Stimulated activated CD4-positive, alpha-beta T cell treated with anti-CD3 and anti-CD28 coated beads, Interleukin-12 subunit alpha, Interleukin-12 subunit beta, amount 100 ng/mL, for 48 hours (primary cell): ENCODE measurements at places on chromosomes 1 and 21.

DNA sequence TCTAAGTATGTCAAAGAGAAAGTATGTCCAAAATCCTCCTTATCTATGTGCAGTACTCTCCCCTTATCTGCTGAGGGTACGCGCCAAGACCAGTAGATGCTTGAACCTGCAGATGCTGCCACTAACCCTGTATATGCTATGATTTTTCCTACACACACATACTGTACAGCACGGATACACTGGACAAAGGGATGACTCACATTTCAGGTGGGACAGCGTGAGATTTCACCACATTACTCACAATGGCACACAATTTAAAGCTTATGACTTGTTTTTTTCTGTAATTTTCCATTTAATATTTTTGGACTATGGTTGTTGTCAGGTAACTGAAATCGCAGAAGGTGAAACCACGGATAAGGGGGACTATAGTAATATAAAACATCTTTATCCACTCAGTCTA is 4.1 kb downstream of the ORC1 start:
- DNase-seq, result no peak

DNA sequence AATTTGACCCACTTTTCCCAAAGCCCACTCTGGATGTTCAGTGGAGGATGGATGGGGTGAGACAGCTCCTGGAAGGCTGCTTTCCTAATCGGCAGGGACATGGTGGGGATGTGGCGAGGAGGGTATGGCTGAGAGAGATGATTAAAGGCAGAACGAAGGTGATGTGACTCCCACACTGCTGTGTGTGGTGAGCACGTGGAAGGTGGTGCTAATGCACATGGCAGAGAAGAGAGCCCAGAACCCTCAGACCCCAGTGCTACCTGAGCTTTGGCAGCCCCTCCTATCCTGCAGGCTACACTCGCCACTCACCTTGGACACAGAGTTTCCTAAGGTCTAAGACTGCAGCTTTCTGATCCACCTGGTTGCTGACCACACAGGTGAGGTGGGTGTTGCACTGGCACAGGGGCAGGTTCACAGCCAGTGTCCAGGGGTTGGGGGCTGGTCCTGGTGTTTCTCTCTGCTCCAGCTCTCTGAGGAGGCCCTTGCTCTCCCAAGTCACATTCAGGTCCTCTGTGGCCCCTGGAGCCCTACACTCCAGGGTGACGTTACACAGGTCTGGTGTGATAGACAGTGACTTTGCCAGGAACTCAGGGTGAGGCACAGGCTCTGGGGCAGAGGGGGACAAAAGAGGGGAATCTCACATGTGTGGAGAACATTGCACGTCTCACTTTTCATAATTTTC is 151.4 kb upstream of the ETV3 start:
- no peak for DNase-seq

DNA sequence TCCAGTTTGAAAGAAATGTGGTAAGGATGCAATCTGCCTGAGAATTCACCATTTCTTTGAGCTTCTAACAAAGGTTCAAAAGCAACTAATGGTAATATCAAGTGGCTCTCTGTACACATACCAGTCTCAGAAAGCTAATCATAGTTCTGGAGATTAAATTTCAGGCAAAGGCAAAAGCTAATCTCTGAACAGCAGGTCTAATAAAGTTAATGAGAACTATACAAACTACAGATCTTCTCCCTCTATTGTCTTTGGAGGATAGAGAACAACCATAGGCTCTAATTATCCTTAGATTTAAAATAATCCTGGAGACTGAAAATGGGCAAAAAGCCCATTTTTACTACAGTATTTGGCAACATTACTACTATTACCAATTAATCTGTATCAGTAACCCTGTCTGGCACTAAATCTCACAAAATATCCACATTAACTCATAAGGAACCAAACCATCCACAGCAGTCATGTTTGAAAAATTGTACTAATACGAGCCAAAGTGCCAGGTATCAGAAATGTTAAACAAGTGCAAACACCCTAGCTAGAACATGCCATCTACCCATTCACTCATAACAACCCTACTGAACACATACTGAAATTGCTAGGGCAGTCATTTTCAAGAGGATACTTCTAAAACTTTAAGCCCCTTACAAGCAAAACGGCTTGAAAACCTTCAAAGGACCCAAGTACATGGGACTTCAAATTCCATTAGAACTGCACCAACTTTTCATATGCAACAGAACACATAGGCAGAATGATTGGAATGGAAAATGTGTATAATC is 4.8 kb downstream of the DIPK1A start:
- no peak for DNase-seq

GRCh38 chr1:179342740-179343404 is 22.9 kb upstream of the AXDND1 start:
- DNase-seq, result no peak

DNA sequence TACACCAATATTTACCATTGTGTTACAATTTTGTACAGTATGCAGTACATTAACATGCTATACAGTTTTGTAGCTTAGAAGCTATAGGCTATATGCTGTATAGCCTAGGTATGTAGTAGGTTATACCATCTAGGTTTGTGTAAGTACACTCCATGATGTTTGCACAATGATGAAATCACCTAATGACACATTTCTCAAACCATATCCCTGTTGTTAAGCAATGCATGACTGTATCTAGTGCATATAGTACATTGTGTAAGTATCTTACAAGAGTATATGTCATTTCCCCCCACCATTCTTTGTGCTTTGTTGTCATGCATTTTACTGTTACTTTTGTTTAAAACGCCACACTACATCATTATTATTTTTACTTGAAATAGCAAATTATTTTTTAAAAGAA is 65.7 kb upstream of the RNF11 start:
- DNase-seq, result no peak

GRCh38 chr1:201468501-201468843 is 516 bp downstream of the PHLDA3 start:
- DNase-seq, result no peak
